ENCODE measurements at places on chromosomes 7 and 10. TPM values are rescaled to one million over a fixed set of nuclear protein-coding genes. Genes with fewer than 3 reads are reported as not detected.

GRCh38 chr7:11203683-11204082, 230.0 kb downstream of the PHF14 start:
- H3K27me3 ChIP-seq, result no peaks in the 10 kb centered on the region
- H3K4me3 ChIP-seq, result no peak overlapping the region
- no peaks in the 10 kb centered on the region for H3K4me1 ChIP-seq
- no peaks in the 10 kb centered on the region for H3K36me3 ChIP-seq

DNA sequence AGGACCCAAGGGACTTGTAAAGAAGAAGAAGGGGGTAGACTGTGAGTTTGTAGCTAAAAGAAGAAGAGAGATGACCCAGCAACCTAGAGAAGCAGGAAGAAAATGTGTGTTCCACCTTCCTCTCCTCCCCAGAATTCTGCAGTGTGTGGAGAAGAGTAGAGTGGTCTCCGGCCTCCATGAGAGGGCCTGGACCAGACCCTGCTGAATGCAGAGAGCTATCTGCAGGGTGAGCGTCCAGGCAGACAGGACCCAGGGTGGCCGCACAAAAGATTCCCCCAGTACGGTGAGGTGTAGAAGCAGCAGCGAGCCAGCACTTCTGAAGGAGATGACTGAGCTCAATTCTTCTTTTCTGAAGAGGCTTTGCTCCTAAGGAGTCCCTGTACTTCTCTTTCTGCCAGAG, 239.7 kb upstream of the ANKRD30A start:
- H3K4me1 ChIP-seq, result no peaks in the 10 kb centered on the region
- no peak overlapping the region for H3K27ac ChIP-seq
- DNase-seq, result no peak

GRCh38 chr10:16742165-16742960, 74.9 kb downstream of the RSU1 start:
- H3K4me3 ChIP-seq, result no peak overlapping the region
- H3K4me1 ChIP-seq, result no peaks in the 10 kb centered on the region
- no peak overlapping the region for H3K27ac ChIP-seq
- H3K27me3 ChIP-seq, result no peaks in the 10 kb centered on the region
- no peak for DNase-seq
- H3K36me3 ChIP-seq, result peaks cover 16% of the 10 kb centered on the region

GRCh38 chr10:75432176-75432575, 752 bp downstream of the LRMDA start:
- no peak overlapping the region for H3K4me3 ChIP-seq
- peaks cover 3% of the 10 kb centered on the region for H3K4me1 ChIP-seq
- no peak overlapping the region for H3K27ac ChIP-seq
- DNase-seq, result no peak
- peaks cover 50% of the 10 kb centered on the region for H3K27me3 ChIP-seq
- no peaks in the 10 kb centered on the region for H3K36me3 ChIP-seq

GRCh38 chr10:99537086-99537988, 4.6 kb downstream of the NKX2-3 start:
- no peak overlapping the region for H3K4me3 ChIP-seq
- H3K27me3 ChIP-seq, result peaks cover 87% of the 10 kb centered on the region
- peaks cover 26% of the 10 kb centered on the region for H3K4me1 ChIP-seq

The NAT16 gene
- not detected for total RNA-seq

The KIAA1549 gene
- not detected for total RNA-seq

The STAG3 gene
- total RNA-seq, result 5.5 TPM

The ITGB8 gene
- total RNA-seq, result not detected
